Sciatic nerve (tissue), 2 donors: ENCODE measurements at places on chromosomes 16 and 17. TPM values are rescaled to one million over a fixed set of nuclear protein-coding genes. Genes with fewer than 3 reads are reported as not detected.

The TBC1D3C gene
- not detected for total RNA-seq

The SLC25A11 gene
- total RNA-seq, result 28.3 TPM

The HSF5 gene
- 0.27 TPM for total RNA-seq

DNA sequence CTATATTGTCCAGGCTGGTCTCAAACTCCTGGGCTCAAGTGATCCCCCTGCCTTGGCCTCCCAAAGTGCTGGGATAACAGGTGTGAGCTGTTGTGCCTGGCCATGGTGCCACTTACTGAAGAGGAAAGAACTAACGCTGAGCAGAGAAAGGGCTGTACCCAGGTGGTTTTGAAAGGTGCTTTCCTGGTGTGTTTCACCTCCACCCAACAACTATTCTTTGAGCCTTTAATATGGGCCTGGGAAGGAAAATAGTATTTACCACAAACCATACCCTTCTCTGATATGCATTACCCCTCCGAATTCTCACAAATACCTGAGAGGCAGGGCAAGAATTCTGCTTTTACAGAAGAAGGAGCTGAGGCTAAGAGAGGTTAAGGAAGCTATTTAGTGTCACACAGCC lies 24.8 kb downstream of the KPNA2 start:
- no peak for DNase-seq

DNA sequence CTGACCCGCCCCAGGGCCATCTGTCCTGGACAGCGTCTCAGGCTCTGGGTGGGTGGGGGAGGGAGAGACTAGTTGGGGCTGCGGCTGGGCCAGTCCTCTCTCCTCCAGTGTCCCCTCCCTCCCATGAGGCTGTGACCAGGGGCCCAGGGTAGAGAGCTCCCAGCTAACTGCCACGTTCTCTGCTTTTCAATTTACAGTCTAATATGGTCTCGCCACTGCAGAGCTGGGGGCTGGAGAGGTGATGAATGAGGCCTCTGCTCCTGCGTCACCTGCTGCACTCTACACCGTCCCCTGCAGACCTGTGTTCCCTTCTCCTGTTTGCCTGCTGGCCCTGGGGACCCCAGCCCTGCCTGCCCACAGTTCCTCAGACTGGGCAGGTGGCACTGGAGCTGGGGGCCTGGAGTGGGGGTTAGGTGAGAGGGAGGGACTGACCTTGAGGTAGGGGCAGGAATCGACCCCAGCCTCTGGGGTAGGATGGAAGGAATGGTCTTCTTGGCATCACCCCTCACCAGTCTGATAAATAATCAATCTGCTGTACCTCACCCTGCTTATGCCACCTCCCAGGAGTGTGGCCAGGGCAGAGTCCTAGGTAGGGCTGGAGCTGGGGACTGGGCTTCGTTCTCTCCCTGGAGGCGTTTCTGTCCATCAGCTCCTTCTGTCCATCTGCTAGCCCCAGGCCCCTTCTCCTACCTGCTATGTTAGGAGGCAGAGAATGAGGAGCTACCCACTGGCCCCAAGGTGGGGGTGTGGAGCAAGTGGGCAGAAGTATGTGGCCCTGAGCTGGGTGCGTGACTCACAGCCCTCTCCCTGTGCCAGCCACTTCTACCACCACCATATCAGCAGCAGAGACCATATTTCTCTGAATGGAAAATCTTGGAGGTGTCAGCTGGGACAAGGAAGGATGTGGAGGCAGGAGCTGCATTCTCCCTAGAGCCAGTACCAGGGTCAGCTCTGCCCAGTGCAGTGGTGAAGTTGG lies 12.9 kb downstream of the SEZ6 start:
- no peak for DNase-seq

- DNase-seq, result no peak
Measured at GRCh38 chr17:78211032-78211431, 3.0 kb upstream of the BIRC5 start.

DNA sequence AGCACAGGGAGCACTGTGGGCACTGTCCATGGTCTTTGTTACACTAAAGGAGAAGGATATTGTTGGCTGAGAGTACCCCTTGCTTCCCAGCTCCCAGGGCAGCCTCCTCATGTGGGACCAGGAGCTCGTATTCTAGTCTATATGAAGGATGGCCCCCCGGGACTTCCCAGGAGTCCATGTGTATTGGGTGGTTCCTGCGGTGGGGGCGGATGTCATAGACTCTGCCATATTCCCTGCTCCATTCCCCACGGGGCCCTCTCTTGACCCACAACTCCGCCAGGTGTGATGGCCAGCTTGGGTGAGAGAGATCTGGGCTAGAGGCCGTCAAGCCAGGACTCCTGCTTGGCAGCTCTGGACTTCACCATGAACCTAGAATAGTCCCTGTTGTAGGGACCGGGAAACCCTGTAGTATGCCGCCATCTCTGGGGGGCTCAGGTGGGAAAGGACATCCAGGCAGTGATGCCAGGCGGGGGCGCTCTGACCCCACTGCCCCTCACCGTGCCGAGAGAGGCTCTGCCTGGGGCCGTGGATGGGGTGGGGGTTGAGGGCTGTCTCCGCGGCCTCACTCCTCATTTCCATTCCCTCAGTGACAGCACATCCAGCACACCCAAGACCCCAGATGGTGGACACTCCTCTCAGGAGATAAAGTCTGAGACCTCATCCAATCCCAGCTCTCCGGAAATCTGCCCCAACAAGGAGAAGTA lies 37.8 kb downstream of the OR1D5 start:
- DNase-seq, result peak; percentile 49

DNA sequence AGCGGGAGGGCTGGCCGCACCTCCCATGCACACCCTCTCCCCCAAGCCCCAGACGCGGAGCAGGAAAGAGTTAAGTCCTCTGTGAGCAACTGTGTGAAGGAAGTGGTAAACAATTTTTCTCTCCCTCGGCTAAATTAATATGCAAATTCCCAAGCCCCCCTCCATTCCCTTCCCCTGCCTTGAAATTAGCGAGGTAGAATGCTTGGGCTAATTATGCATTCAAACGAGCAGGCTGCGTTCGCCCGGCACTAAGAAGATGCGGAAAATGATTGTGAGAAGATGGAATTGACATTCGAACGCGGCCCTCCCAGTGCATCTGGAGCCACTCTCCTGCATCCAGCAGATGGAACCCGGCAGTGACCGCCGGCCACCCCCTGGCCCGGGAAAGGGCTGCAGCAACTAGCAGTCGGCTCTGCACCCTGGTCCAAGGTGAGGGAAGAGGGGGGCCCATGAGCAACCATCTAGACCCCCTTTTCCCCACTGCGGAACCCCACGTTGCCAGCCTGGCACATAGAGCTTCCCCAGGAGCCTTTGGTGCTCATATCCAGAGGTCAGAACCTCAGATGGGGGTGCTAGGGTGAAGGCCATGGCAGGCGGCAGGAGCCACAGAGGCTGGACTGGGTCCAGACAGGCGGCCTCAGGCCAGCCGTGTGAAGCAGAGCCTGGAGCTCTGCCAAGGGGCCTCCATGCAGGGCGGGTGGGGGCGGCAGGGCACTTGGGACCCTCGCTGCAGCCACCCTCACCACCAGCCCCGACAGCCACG lies 49.1 kb upstream of the ACSF3 start:
- DNase-seq, result no peak

The KRTAP3-2 gene
- total RNA-seq, result not detected

- no peak for DNase-seq
Measured at GRCh38 chr17:13337864-13338371, 263.8 kb downstream of the HS3ST3A1 start.

- no peak for DNase-seq
Measured at GRCh38 chr16:78443542-78444364, 344.3 kb downstream of the WWOX start.

The LGALS9B gene
- total RNA-seq, result not detected

- DNase-seq, result no peak
Measured at GRCh38 chr16:4651827-4652226, 27.2 kb downstream of the MGRN1 start.

The ALOX12B gene
- total RNA-seq, result not detected

DNA sequence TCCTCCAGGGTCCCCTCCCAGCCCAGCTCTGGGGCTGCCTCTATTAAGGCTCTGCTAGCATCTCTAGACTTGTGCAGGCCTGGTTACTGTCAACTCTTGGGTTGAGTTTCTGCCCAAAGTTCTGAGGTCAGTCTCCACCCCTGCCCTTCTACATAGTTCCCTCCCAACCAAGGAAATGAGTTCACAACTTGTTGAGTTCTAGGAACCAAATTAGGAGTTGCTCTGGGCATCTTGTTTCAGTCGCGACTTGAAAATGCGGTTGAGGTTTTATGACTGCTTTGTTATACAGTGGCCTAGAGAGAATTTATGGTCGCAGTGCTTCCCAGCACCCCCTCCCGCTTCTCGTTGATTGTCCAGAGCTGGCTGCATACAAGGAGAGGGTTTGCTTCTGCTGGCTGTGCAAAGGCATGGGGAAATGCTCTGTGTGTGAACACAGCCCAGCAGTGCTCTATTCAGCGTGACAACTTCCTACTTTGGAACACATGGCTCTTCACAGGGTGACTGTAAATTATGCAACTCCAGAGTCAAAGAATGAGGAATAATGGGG lies 20.2 kb downstream of the GNAO1 start:
- no peak for DNase-seq

DNA sequence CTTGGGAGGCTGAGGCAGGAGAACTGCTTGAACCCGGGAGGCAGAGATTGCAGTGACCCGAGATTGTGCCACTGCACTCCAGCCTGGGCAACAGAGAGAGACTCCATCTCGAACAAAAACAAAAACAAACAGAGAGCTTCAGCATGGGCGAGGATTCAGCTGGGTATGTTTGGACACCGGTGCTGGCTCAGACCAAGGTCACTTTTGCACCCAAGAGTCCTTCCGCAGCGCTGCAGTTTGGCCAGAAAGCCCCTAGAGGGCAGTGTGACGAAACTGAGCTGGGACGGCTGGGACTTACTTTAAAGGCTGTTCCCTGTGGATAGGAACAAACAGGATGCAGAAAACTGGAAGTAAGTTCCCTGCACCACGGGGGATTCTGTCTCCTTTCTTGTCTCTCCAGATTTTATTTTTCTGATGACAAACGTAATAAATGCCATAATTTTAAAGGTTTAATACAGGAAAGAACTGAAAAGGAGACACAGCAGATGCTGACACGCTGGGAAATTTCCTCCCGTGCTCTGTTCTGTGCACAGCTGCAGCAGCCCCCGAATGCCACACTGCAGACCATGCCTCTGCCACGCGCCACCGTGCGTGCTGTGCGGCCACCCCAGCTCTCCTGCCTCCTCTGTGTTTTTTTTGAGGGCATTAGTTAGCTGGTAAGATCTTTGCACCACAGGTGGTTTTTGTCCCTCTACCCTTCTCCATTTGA lies 25.2 kb upstream of the USP36 start:
- peak; percentile 87 for DNase-seq

The CFAP97D1 gene
- total RNA-seq, result not detected

The FKBP10 gene
- total RNA-seq, result 73.3 TPM

The PYY gene
- not detected for total RNA-seq

DNA sequence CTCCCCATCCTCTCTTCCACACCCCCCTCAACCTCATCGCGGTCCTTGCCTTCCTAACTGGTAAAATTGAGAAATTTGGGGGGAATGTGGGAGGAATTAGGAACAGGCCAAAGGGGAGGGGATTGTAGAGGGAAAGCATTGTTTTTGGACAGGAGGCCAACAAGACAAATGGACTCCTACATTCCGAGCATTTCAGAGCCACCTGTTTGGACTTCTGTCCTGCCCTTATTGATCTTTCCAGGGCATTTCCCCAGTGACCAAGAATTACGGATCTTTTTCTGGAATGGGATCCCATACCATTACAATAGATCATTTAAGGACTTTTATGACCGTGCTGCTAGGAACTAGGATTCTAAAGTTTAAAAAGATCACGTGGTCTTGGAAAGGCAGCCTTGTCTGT lies 221.3 kb upstream of the ASIC2 start:
- DNase-seq, result no peak

GRCh38 chr16:82675300-82675699 lies 48.5 kb downstream of the CDH13 start:
- no peak for DNase-seq

GRCh38 chr16:22216191-22216831 lies 10.2 kb downstream of the EEF2K start:
- no peak for DNase-seq

- DNase-seq, result no peak
Measured at GRCh38 chr16:26475596-26475995, 591.1 kb upstream of the C16orf82 start.

The CHST4 gene
- total RNA-seq, result not detected

The DRC3 gene
- total RNA-seq, result 5.8 TPM
